ENCODE measurements at places on chromosomes 12 and 14.

- no peak for DNase-seq
These were observed 249.2 kb downstream of the TRHDE start for GRCh38 chr12:72521326-72521725.

GRCh38 chr14:20143911-20144310 is 5.3 kb downstream of the OR4N5 start:
- no peak for DNase-seq

DNA sequence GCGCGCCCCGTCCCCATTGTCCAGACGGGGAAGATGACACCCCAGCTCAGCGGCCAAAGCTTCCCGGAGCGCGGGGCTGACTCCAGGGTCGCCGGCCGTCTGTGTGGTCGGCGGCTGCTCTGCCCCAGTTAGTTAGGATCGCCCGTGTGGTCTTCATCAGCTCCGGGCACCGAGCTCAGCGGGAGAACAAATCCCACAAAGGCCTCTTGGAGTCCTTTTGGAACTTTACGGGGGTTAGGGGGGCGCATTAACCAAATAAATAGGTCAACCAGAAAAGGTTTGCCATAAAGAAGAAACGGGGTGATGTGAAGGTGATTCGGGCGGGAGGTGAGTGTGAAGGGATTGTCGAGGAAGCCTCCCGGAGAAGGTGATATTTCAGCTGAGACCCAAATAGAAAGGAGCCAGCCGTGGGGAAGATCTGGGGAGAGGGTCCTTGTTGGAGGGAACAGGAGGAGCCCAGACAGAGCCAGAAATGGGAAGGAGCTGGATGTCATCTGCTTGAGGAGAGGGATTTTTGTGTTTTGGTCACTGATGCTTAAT is 697 bp downstream of the ATP6V0A2 start:
- DNase-seq: no peak

DNA sequence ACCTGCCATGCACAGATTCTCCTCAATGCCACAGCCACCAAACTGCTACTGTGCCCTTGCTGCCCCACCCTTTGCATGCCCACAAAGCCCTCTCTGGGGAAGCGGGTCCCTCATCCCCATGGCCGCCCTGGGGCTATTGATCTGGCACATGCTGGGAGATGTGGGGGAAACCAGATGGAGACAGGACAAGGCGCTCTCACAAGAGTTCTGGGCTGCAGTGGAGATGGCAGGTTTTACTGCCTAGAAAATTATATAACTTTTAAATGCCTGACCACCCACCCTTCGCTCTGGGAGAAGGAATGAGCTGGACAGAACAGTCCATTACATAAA is 10.6 kb upstream of the PIP4K2C start:
- no peak for DNase-seq

DNA sequence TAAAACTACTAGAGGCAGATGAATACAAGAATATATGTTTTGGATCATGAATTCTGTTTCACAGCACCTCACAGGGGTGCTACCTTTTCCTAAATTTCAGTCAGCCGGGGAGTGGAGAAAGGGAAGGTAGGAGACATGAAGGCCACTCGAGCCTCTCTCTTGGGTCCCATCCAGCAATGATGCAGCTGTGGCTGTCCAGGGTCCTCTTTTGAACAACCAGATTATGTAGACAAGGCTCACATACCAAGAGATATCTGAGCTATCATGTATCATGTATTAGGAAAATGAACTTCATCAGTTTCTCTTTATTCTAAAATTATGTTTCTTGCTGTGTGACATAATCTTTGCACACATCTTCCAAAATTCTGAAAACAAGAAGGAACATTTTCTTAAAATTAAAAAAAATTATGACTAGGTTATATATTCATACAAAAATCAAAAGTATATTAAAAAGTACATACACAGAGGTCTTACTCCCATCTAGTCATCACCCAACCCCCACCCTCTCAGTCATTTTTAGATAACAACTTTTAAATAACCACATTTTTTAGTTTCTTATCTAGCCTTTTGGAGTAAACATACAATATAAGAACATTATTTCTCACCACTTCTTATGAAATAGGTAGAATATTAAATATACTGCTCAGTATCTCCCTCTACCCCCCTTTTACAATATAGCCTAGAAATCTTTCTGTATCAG is 88.7 kb downstream of the ACADS start:
- no peak for DNase-seq

- no peak for DNase-seq
These were observed 39.9 kb downstream of the MRPL42 start for GRCh38 chr12:93507165-93507564.

GRCh38 chr12:66061557-66062289 is 68.8 kb downstream of the LLPH start:
- DNase-seq: no peak

GRCh38 chr12:54560374-54560858 is 11.0 kb downstream of the PDE1B start:
- peak; percentile 36 for DNase-seq

DNA sequence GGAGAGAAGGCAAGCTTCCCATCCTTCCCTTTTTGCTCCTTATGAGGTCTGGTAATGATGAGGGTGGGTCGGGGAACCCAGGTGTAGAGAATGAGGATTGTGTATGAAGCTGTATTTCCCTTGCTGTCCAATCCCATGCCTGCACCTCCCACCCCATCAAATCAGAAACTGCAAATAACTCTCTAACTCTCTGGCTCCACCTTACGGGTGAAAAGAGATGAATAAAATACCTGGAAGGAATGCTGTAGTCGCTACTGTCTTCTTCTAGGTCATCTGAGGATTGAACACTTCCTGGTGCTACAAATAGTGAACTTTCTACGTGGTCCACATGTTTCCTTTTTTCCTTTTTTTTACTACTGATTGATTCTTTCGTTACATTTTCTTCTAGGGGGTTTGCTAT is 38.9 kb upstream of the DICER1 start:
- no peak for DNase-seq

DNA sequence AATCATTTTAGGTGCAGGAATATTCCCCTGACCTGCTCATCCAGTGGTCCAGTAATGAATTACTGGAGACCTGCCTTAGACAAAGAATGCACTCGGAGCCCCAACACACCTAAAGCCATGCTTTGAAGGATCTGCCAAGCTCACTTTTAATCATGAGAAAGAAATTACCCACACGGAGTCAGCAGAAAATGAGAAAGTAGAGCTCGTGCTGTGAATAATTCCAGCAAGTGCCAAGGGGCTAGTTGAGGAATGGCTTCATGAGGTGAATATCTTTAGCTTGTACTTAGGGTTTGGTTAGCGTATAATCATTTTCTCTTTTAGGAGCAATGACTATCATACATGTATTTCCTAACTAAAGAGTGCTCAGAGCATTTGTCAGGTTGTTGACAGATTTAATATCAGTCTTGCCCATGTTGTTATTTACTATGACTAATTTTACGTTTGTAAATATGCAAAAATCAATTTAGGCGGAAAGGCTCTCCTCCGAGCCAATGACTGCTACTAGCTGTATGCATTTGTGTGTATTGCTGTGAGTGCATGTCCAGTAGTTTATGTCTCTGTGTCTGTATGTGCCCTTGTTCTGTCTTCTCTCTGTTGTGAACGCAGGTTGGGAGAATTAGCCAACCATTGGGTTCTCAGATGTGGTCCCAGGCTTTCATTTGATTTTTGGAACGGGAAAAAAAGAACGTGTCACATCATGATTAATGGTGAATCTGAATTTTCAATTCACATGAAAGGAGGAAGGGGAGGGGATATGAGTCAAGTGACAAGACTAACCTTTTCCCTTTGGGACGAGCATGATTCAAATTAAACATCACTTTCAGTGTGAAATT is 98.4 kb downstream of the RMST start:
- no peak for DNase-seq

DNA sequence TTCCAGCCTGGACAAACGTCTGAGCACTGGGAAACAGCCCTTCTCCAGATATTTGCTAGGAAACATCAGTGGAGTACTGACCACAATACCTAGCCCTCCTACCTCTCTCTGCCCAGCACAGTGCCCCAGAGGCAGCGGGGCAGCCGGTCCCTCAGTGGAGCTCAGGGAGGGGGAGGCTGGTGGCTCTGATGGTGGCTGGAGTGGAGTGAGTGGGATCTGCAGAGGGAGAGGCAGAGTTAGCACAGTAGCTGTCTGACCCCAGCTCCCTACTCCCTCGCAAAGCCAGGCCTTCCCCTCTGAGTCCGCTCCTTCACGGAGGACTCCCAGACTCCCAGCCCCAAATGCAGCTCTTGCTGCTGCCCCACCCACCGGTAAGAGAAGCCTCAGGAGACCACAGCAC is 30.0 kb downstream of the NCKAP5L start:
- DNase-seq: no peak

DNA sequence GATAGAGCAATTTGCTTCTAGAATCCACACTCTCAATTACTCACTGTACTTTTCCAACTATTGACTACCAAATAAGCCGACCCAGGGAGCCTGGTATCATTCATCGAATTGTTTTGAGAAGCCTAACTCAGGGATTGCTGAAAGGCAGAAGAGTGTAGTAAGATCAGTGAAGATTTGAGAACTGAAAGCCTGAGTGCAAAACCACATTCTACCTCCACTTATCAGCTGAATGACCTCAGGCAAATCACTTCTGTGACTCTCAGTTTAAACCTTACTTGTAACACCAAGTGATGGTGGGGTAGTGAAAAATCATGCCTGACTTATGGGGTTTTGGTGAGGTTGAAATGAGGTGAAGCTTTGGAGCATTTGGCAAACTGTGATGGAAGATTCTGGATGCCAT is 126.1 kb upstream of the MAX start:
- no peak for DNase-seq

GRCh38 chr14:88562831-88563686 is at the start of gene ZC3H14:
Gene ZC3H14, plus strand, starts transcription at chr14:88563037. Its CDS starts 97 bp downstream, at chr14:88563134.
- peak; percentile 80 for DNase-seq

GRCh38 chr12:105384220-105384619 is 53.7 kb downstream of the C12orf75 start:
- DNase-seq: no peak

DNA sequence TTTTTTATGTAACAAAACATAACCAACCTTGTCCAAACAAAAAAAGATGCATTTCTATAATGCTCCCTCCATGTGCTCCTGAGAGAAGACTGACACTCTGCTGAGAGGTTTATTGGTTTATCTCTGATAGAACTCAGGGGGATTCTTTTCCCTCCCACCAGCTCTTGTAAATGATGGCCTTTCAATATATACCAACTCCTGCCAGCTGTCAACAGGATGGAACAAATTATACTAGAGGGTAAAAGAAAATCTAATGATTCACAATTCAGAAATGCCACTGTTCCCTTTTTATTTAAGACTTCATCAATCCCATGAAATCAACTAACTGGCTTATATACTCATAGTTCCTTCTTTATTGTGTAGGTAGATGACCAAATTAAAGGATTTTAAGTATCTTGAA is 25.4 kb downstream of the PSMC1 start:
- no peak for DNase-seq

DNA sequence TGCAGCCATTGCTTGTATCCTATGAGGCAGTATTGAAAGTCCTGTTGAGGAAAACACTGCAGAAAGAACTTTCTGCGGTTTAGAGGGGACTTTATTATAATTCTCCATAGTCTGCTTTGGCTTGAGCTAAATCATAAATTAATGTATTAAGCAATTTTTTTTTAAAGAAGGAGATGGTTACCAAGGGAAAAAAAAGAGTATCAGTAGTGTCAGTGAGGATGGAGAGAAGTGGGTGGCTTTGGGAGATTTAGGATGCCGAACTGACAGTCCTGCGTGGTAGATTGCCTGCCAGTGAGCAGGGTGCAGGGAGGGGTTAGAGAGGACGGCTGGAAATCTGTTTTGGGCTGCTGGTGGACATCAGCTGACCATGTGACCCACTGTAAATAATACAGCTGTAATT is 96.8 kb downstream of the MYRFL start:
- DNase-seq: no peak

- no peak for DNase-seq
These were observed 403.8 kb downstream of the PCNX1 start for GRCh38 chr14:71311061-71311460.

DNA sequence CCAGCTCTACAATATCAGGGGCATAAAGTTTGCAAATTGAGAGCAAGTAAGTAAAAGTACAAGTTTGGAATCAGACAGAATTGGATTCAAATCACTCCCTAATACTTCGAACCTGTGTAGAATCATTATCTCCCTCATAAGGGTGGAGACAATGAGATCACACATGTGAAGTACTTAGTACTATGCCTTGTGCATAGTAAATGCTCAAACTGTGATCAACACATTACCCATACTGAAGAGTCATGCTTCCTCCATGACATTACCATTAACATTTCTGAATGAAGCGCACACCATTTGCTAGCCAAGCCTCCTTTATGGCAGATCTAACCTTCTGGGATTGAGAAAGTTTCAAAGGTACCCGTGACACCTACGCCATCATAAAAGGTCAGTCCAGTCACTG is 26.6 kb upstream of the NRDE2 start:
- DNase-seq: no peak

GRCh38 chr12:7369274-7369729 is 65.4 kb downstream of the ACSM4 start:
- DNase-seq: no peak

GRCh38 chr12:15592934-15593333 is 196.3 kb downstream of the EPS8 start:
- no peak for DNase-seq

DNA sequence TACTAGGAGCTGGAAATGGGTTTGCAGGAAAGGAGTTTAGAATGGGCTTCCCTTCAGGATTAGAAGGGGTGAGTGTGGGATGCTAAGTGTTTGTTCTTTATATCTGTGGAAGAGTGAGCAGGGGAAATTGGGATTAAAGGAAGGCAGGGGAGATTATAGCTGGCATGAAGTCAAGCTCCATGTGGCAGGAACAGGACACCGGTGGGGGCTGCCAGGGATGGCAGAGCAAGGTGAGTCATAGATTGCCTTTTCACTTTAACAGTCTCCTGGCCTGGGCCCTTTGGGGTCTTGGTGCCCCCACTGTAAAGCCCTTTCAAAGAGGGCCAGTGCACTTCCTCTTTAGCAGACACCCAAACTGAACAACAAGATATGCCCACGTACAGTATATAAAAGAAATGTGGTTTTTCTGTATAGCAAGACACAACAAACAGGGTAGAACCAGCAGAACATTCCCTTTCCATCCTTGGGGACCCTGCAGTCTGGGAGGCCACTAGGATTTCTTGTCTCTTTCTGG is 23.1 kb upstream of the FBXO21 start:
- no peak for DNase-seq

- DNase-seq: no peak
These were observed 13.0 kb downstream of the HPD start for GRCh38 chr12:121845701-121846100.

- DNase-seq: peak; percentile 7
These were observed 1292.1 kb upstream of the FLRT2 start for GRCh38 chr14:84237881-84238280.
